ENCODE measurements at places on chromosomes 1 and 21.

GRCh38 chr1:181249186-181249585, 160.7 kb downstream of the IER5 start:
- DNase-seq, result no peak

DNA sequence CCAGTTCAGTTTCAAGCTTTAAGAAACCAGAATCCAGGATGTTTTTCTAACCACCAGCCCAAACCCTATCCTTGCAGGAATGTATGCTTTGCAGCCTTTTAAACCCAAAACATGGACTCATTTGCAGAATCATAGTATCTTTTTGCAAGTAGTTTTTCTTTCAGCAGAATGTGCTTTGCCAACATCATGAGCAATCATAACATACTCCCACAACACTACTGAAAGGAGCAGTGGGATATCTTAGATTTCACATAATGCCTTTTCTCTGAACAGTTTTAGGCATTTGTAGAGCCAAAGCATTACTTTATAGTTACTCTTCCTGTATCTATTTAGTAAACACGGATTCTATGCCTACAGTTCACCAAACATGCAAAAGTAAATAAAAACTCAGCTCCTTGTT, 10.0 kb upstream of the SH2D2A start:
- no peak for DNase-seq

GRCh38 chr21:45088116-45088515, 13.7 kb downstream of the ADARB1 start:
- DNase-seq, result no peak

GRCh38 chr1:183019860-183020259, 3.4 kb upstream of the LAMC1 start:
- no peak for DNase-seq

GRCh38 chr1:201676197-201676596, 137.3 kb downstream of the NAV1 start:
- no peak for DNase-seq

DNA sequence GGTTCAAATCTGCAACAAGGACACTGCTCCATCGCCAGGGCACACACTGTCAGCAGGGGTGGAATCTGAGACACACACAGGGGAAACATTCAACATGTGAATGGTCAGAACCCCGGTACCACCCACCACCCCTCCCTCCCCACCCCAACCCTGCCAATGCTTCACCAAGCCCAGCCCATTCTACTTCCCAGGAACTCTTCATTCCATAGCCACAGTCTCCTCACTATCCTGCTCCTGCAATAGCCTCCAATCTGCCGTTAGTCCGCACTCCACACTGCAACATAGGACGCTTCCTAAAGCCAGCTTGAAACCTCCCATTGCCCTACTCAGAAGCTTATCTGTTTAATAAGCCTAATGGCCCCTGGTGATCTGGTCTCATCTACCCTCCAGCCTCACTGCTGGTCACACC, 7.5 kb upstream of the RAB3B start:
- no peak for DNase-seq

- DNase-seq, result no peak
Observed at GRCh38 chr1:170545476-170545875, 13.5 kb downstream of the GORAB start.

- no peak for DNase-seq
Observed at GRCh38 chr1:108749081-108749480, 2.6 kb downstream of the STXBP3 start.

GRCh38 chr1:109881906-109882287, 28.8 kb upstream of the CSF1 start:
- DNase-seq, result no peak

- no peak for DNase-seq
Observed at GRCh38 chr1:169479363-169480066, 6.2 kb downstream of the SLC19A2 start.

GRCh38 chr21:39346206-39346605, 2.7 kb downstream of the HMGN1 start:
- no peak for DNase-seq

DNA sequence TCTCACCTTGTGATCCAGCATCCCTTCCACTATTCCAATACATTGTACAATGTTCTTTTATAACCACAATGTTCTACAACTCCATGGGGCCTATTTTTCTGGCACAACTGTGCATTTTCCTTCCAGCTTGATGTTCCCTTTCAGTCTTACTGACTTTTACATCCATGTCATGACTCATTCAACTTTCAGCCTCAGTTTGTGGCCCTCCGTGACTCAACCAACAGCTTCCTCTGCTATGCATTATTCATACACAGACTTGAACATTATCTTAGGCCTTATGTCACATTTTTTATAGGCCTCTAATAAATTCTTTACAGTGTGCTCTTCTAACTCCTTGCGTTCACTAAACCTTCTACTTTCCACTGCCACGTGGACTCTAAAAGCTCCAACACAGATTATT, 119.4 kb upstream of the PRMT6 start:
- no peak for DNase-seq

DNA sequence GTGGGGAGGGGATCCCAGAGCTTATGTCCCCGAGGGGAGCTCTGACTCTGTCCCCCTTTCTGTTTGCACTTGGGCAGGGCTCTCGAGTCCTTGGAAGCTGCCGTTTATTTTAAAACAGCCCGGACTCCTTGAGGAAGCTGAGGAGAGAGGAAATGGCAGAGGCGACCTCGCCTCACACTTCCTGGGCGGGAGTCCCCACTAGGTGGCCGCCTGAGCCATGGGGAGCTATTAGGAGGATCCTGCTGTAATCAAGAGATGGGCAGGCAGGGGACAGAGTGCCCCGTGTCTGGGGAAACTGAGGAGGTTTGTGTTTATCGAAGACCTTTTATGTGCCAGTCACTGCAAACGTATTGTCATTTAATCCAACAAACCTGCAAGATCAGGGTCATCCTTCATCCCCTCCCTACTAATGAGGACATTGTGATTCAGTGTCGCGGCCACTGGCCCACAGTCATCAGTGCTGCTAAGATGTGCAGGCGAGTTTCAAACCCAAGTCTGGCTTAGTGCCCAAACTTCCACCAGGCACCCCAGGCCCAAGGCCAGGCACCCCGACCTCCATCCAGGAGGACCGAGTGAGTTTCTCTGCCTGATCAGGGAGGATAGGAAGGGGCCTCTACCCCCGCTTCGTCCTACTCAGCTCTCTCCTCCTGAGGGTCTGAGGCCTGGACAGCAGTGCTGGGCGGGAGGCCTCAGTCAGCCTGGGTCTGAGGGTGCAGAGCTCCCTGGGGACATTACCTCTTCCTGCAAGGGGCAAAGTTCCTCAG, 316.9 kb upstream of the VAMP3 start:
- DNase-seq, result no peak

GRCh38 chr1:209154912-209155311, 428.6 kb upstream of the CAMK1G start:
- DNase-seq, result no peak

GRCh38 chr1:4027492-4028138, 127.5 kb upstream of the C1orf174 start:
- DNase-seq, result no peak
